ENCODE measurements at places on chromosomes 4 and X.

- DNase-seq: no peak
Measured at GRCh38 chr4:110211007-110211769, 12.8 kb upstream of the ELOVL6 start.

DNA sequence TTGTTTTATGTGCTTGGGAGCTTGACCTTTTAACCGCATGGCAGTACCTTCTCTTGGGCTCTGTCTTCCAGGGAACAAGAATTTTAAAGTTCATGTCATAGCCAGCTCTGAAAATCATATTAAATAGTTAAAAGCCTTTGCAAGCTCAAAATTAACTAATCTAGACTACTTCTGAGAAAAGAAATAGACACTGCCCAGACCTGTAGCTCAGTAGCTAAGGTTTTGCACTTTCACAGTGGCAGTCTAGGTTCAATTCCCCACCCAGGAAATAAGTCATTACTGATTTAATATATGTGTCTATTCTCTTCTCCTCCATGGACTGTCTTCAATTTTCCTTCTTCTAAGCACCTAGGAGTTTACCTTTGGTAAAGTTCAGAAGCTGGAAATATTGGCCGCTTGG lies 27.4 kb downstream of the HSD17B11 start:
- DNase-seq: no peak

DNA sequence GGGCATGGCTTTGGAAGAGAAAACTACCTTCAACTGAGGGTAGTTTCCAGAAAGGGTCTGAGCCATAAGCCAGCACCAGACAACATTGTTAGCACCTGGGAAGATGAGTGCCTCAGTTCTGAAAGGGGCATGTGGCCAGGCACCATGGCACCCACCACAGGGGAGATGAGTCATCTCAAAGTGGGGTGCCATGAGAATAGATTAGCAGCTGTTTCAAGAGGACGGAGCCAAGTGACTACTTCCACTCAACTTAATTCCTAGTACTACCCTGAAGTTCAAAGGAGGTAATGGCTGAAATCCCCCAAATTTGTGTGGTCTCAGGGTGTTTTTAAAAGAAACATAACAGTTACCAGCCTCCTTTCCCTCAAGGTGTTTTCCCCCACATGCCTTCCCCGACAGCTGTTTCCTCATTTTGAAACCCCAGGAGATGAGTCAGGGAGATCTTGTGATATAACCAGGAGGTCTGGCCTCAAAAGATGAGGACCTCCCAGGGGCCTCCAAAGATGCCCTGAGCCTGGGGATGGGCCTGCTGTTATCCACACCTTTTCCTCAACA lies 27.8 kb upstream of the FTHL17 start:
- no peak for DNase-seq

GRCh38 chr4:170529748-170530722 lies 440.3 kb upstream of the AADAT start:
- no peak for DNase-seq

DNA sequence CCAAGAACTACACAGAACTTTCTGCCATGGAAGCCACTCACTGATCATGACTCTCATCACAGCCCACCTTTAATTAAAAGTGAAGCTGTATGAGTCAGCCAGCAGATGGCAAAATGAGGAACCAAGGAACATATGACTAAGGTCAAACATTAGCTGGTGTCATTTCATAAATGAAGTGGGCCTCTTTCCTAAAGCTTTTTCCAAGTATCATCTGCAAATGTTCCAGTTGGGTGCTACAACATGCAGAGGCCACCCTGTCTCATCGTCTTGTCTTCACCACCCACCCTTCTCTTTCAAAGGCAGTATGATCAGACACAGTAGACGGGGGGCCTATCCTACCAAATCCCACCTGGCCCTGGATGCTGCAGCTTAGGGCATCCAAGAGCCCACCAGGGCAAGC lies 9.2 kb upstream of the EOLA1 start:
- no peak for DNase-seq

DNA sequence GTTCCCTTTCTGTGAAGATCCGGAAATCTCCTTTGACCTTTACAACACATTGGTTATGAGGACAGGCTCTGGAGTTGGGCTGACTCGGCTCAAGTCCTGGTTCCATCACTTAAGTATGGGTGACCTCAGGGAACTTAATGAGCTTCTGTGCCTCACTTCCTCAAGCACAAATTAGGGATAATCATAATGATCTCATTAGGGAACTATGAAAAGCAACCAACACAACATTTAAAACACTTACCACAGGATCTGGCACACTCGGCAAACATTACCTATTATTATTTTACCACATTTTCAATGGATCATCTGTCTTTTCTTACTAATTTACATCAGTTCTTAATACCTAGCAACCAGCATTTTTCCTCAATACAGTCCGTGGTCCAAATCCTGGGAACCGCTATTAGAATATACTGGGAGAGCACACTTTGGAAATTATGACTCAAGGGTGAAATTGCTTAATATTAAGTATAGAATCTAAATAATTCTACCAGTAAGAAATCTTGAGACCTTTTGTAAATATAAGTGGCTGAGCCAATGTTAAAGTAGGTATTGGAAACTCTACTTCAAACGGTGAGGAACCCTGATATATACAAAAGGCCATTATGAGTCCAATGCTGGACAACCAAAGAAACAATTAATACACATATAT lies 19.6 kb downstream of the ADGRA3 start:
- no peak for DNase-seq

- DNase-seq: no peak
Measured at GRCh38 chr4:77493829-77494551, 111.6 kb upstream of the CXCL13 start.

GRCh38 chr4:76001700-76002099 lies 5.6 kb downstream of the CXCL9 start:
- no peak for DNase-seq

DNA sequence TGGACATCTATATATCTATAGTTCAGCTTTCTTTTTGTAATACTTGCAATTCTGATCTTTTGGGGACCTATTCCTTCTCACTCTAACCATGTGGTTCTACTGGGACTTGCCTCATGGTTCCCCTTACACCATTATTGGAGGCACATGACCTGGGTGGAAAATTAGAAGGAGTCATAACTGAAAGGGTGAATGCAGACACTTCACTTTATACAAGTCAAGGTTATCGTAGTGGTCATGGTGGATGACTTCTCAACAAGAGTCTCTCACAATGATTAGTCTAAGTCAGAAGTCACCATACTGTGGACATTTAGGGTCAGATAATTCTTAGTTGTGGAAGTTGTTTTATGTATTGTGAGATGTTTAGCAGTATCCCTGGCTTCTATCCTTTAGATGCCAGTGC lies 10.5 kb upstream of the EIF4E start:
- no peak for DNase-seq
